CD4-positive, alpha-beta T cell treated with Interleukin-15 for 1 hour (primary cell): ENCODE measurements at places on chromosomes 5 and 9.

DNA sequence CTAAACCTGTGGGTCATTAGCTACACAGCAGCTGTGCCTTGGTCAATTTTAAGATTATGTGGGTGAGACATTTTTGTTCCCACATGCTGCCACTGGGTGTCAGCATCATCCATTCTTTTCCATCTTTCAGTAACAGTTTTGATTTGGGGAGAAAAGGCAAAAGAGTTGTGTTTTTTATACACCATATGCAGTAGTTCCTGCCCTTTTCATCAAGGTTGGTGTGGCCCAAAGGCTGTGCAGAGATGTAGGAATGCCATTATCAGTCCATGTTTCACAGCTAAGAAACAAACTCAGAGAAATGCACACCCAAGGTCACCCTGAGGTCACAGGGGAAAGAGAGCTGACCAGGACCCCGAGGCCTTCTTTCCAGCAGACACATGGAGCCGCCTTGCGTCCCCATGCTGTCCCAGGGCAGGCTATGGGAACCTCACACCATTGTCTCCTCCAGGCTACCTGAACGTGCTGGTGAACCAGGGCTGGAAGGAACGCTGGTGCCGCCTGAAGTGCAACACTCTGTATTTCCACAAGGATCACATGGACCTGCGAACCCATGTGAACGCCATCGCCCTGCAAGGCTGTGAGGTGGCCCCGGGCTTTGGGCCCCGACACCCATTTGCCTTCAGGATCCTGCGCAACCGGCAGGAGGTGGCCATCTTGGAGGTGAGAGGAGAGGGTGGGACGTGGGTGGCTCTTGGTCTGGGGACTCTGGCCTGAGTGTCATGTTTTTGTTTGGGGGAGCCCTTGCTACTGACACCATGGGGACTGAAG, 27.8 kb upstream of the GRPEL2 start:
- DNase-seq, result no peak

DNA sequence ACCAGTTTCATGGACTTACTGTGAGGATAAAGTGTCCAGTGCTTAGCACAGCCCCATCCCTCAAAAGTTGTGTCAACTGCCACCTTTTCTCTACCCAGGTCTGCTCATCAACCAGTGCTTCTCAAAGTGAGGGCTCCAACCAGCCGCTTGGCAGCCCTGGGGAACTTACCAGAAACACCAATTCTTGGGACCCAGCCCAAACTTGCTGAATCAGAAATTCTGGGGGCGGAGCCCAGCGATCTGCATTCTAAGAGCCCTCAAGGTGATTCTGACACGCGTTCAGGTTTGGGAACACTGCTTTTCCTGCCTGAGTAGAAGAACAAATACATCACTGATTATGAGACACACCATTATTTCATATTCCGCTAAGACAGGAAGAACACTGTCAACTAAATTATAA, 132.0 kb downstream of the NSG2 start:
- DNase-seq, result no peak

GRCh38 chr9:37037503-37038301, 3.6 kb upstream of the PAX5 start:
- DNase-seq, result peak; percentile 39

- DNase-seq, result no peak
Observed at GRCh38 chr9:124128568-124129166, 117.1 kb downstream of the LHX2 start.

GRCh38 chr5:139702548-139702947, 54.4 kb downstream of the CXXC5 start:
- no peak for DNase-seq

GRCh38 chr9:80784647-80785046, 904.7 kb downstream of the TLE1 start:
- no peak for DNase-seq

DNA sequence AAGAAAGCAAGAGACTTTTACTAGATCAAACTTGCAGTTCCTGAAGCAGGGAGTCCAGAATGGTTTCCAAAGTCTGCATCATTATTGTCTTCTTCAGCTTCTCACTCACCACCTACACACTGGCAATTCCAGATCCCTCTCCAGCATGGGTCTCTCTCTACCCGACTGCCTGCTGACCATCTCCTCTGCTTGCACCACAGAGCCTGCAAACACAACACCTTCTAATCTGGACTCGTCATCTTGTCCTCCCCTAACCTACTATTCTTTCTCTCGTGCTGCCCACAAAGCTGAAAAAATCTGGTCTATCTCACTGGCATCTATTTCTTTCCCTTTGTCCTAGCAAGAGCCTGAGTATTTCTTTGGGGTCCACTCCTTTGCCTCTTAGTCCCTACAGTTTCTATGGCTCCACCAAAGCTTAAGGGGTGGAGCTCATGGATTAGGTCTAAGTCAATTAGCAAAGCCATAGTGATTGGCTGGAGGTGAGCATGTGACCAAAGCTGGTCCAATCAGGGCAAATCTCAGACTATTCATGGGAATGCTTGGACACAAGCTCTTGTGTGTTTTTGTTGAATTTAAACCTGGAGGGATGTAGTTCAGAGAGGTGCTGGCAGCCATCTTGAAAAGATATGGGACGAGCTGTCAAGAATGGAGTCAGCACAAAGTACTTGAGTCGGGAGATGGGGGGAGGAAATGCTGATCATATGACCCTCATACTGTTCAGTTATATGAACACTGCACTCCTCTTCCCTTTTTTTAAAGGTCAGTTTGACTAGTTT, 63.5 kb downstream of the GALNT12 start:
- no peak for DNase-seq

DNA sequence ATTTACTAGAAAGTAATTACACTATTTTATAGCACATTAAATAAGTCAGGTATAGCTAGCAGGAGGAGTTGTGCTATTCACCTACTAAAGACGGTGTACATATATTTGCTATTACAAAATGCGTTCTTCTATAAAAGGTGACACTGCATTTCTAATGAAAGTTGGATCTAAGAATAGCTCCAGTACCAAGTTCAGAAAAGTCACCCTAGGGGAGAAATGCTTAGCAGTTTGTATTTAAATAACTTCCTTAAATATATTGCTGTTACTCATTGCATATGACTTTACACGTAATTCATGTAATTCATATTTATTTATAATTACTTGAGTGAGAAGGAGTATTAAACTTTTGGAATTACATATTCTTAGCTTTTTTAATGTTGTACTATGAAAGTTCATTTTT, 7.0 kb upstream of the SUB1 start:
- no peak for DNase-seq
